Neural crest cell (in vitro differentiated cells): ENCODE measurements at places on chromosomes 6 and 20.
A peak's percentile ranks its signal among the peaks of the same experiment; 100 is the strongest.

DNA sequence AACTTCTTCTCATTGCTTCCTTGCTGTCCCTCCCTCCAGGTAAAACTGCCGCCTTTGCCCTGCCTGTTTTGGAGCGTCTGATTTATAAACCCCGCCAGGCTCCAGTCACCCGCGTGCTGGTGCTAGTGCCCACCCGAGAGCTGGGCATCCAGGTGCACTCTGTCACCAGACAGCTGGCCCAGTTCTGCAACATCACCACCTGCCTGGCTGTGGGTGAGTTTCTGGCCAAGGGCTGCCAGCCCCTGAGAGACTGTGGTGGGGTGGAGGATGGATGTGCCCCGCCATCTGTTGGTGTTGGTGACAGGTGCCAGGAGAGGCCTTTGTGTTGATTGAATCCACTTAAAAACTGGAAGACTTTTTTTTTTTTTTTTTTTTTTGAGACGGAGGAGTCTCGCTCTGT is 9.5 kb downstream of the DDX27 start:
- peaks cover 14% of the 10 kb centered on the region for H3K36me3 ChIP-seq
- no peak for DNase-seq
- no peak overlapping the region for H3K27ac ChIP-seq
- no peaks in the 10 kb centered on the region for H3K27me3 ChIP-seq

GRCh38 chr6:96784650-96785049 is 52.6 kb downstream of the GPR63 start:
- peak overlapping the region; percentile 8 for H3K27ac ChIP-seq
- H3K4me3 ChIP-seq: no peak overlapping the region

- no peaks in the 10 kb centered on the region for H3K36me3 ChIP-seq
- peak; percentile 13 for DNase-seq
- peaks cover 5% of the 10 kb centered on the region for H3K27me3 ChIP-seq
- H3K4me1 ChIP-seq: peaks cover 22% of the 10 kb centered on the region
- no peak overlapping the region for H3K27ac ChIP-seq
These were observed 121.9 kb upstream of the ZFP64 start for GRCh38 chr20:52313341-52313963.

GRCh38 chr6:146282837-146283236 is 254.0 kb downstream of the GRM1 start:
- no peaks in the 10 kb centered on the region for H3K27me3 ChIP-seq
- H3K4me1 ChIP-seq: no peaks in the 10 kb centered on the region
- DNase-seq: no peak
- no peak overlapping the region for H3K27ac ChIP-seq
- no peak overlapping the region for H3K4me3 ChIP-seq

DNA sequence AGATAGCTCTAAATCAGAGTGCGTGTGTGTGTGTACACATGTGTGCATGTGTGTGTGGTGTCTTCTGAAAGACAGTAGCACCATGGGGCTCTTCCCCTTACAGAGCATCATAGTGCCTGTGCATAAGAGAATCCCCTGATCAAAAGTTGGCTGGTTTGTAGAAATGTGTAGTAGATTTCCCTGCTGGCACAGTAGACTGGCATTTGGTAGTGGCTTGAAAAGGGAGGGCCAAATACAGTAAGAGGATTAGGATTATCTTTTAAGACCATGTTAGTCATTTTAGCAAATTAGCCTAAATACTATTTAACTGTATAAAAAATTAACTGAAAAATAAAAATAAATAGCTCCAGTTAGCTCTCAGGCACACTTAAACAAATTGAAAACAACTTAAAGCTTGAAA is 112.6 kb downstream of the B3GAT2 start:
- H3K27me3 ChIP-seq: no peaks in the 10 kb centered on the region
- H3K36me3 ChIP-seq: peaks cover 7% of the 10 kb centered on the region
- no peak overlapping the region for H3K4me3 ChIP-seq
- no peak overlapping the region for H3K27ac ChIP-seq
- peaks cover 15% of the 10 kb centered on the region for H3K4me1 ChIP-seq

DNA sequence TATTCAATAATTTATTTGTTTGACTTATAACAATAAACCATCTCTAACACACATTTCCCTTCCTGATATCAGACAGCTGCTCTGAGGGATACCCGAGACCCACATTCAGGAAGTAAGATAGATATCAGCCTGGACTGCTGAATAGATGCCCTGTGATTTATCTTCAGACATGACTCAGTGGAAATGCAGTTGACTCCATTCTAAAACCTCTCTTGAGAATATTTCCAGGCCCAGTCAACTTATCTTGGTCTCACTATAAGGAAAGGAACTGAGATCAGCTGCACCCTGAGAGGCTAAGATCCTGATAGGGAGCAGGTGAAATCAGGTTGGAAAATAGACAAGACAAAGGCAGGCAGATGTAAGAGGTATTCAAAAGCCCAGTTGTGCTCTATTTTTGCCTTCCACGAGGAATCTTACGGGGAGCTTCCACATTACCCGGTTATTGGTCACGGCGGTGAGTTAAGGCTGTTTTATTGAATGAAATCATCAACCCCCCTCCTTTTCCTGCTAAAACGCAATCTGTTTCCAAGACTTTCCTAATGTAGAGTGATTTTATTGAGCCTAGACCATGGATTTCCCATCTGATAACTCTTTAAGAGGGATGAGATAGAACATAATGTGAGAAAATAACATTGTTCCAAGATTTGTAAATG is 25.5 kb downstream of the C6orf15 start:
- H3K27me3 ChIP-seq: no peaks in the 10 kb centered on the region
- peaks cover 10% of the 10 kb centered on the region for H3K4me1 ChIP-seq
- no peak overlapping the region for H3K27ac ChIP-seq
- no peak for DNase-seq
- H3K36me3 ChIP-seq: no peaks in the 10 kb centered on the region

GRCh38 chr6:81668615-81669047 is 83.8 kb downstream of the TENT5A start:
- no peak for DNase-seq
- H3K36me3 ChIP-seq: no peaks in the 10 kb centered on the region
- no peak overlapping the region for H3K4me3 ChIP-seq
- no peaks in the 10 kb centered on the region for H3K4me1 ChIP-seq
- no peaks in the 10 kb centered on the region for H3K27me3 ChIP-seq
- no peak overlapping the region for H3K27ac ChIP-seq

DNA sequence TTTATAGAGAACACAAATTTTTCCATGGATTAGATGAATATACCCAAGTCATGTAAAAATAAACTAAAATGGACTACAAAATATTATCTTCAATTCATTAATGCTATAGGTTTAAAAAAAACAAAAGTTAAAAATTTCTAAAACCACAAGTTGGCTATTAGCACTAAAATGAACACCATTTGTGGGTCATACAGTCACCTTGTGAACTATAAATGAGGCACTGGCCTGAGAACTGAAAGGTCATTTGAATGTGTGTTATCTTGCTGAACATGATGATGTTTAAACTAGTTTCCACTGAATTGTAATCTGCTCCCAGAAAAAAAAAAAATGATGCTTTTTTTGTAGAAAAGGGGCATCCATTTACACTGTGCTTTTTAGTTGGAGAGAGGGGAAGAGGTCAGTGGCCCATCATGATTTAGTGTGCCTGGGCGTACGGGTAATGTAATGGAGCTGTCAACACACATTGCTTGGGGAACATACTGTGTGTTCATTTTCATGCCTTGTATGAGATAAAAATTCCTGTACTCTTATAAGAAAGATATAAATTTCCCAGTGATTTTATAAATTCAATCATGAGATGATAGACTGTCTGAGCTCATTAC is 96.6 kb upstream of the FKBP1C start:
- no peaks in the 10 kb centered on the region for H3K27me3 ChIP-seq
- no peak overlapping the region for H3K27ac ChIP-seq
- H3K4me1 ChIP-seq: no peaks in the 10 kb centered on the region
- DNase-seq: no peak
- no peak overlapping the region for H3K4me3 ChIP-seq
